ENCODE measurements at places on chromosomes 1 and 21. TPM values are rescaled to one million over a fixed set of nuclear protein-coding genes. Genes with fewer than 3 reads are reported as not detected.

Gene AGO1
- 24.3 TPM for total RNA-seq

GRCh38 chr1:31765516-31765915, 1.4 kb upstream of the ADGRB2 start:
- no peak for DNase-seq

Gene PIGV
- total RNA-seq: 9.0 TPM

Gene DCAF6
- total RNA-seq: 54.6 TPM

DNA sequence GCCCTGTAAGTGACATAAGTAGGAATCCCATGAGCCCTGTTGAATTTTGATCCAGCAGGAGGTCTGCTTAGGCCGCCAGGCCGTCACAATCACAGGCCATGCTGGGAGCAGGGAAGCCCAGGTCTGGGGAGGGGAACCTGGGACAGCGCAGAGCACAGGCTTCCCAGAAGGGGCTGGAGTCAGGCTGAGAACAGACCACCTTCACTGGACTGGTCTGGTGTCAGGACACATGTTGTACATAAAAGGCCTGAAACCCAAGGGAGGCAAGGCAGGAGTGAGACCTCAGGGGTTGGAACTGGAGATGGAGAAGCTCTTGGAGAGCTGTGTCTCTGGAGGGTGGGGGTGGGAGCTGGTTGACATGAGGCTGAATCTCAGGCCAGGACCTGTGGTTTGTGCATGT, 63.3 kb upstream of the ARTN start:
- no peak for DNase-seq

GRCh38 chr1:116457946-116458604, 85.0 kb downstream of the ATP1A1 start:
- no peak for DNase-seq

Gene OR2T29
- total RNA-seq: not detected

GRCh38 chr1:101389547-101389929, 152.7 kb downstream of the S1PR1 start:
- no peak for DNase-seq

DNA sequence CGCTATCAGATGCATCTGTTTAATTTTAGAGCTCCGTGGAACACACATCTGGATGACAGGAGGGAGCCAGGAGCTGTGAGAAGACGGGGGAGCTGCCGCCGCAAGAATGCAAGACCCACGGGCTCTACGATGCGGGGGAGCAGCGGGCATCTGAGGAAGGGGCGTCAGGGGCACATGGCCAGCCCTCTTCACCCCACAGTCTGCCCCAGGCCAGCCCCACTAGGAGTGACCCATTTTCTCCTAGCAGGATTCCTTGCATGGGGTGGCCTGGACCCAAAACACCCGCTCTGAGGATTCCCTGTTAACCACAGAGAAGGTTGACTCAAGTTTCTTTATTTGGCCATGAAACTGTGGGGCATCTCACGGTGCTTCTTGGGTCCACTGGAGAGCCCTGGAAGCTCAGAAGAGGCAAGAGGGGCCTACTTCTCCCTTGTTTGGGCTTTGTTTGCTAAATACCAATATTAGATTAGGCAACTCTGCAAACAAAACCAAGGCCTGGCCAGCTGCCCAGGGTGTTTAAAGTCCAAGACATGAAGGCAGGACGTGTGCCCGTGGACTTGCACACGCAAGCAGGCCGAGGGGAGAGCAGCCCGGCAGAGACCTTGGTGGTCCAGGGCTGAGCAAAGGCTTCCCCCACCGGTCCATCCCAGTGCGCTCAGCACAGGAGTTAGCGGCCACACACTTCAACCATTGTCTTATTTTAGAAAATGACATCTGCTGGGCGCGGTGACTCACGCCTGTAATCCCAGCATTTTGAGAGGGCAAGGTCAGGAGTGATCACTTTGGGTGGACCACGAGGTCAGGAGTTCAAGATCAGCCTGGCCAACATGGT, 89.8 kb downstream of the DHRS3 start:
- peak; percentile 90 for DNase-seq

Gene GNPAT
- 32.9 TPM for total RNA-seq

GRCh38 chr1:161739865-161740566, 9.6 kb upstream of the DUSP12 start:
- no peak for DNase-seq

Gene DAP3
- 94.6 TPM for total RNA-seq

GRCh38 chr1:175498002-175498401, 245.4 kb downstream of the TNR start:
- no peak for DNase-seq

Gene PFKL
- total RNA-seq: 113 TPM

GRCh38 chr1:45957684-45958083, 154.3 kb downstream of the MAST2 start:
- no peak for DNase-seq

DNA sequence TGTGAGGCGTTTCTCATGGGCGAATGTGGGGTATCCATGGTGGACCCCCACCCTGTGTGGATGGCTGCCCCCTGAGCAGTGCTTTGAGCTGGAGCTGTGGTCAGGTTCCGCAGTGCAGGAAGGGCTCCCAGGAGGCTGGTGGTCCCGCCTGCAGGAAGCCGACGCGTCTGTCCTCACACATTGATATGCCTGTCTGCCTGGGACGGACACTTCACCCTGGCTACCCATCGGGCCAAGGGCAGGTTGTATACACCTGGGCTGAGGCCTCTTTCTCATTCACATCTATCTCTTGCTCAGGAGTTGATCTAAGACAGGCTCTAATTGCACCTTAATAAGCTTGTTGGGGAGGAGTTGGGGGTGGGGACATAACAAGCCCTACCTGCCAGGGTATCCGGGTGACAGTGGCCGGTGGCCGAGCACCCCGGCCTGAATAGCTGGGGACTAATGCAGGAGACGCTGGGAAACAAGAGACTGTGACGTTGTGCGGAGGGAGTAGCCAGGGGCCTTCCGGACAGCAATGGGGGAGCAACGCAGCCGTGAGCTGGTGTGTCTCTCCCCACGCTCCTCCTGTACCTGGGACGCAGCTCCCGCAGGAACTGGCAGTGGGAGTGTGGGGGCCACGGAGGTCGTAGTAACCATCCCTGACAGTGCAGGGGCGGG, 21.7 kb downstream of the PDXK start:
- no peak for DNase-seq

- DNase-seq: no peak
These were observed 50.8 kb downstream of the CAPN9 start for GRCh38 chr1:230797942-230798365.

GRCh38 chr1:27099135-27099586, 55.8 kb downstream of the SLC9A1 start:
- no peak for DNase-seq

Gene SYPL2
- total RNA-seq: 7.3 TPM

- no peak for DNase-seq
These were observed 800 bp downstream of the HIPK1 start for GRCh38 chr1:113929750-113930498.

DNA sequence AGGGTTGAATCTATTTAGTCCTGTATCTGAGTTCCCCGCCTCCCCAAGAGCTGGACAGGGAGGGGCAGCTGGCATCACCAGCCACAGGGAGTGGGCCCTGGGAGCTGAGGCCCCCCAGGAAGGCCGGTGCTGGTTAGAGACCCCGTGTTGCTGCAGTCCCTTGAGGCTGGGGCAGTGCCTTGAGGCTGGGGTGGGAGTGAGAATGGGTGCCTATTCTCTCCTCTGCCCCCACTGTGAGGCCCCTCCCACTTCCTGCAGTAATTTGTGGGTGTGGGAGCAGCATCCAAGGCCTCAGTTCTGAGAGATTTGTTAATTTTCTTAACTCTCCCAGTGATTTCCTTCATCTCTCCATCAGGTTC, 2.5 kb upstream of the TRAPPC3 start:
- no peak for DNase-seq

DNA sequence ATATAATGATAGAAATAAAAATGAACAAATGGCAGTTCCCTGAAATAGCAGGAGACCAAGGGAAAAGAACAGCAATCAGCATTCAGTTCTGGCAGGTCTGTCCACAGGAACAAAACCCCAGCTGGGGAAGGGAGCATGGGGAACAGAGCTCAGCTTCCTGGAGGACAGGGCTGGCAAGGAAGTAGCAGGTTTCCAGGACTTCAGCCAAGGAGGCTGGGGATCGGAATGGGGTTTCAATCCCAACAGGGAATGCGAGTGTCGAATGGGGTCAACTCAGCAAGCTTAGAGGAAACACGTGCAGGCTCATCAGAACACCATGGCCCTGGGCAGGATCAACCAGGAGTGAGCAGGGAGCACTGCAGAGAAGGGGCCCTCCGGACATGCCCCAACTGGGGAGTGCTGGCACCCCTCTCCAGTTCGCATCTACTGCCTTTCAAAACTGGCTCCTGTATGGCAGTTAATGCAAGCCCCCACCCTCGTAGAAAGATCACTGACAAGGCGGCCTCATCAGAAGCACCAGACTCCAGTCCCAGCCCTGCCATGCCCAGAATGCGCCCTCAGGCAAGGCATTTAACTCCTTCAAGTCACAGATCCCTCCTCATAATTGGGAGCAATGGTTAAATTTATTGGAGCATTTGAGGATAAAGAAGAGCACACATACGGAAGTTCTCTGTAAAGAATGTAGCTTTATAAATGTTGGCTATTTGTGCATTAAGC, 72.4 kb downstream of the SEC16B start:
- DNase-seq: no peak

- no peak for DNase-seq
These were observed 536.8 kb downstream of the KCNT2 start for GRCh38 chr1:196071447-196071846.

Gene GCSAML
- 0.51 TPM for total RNA-seq

DNA sequence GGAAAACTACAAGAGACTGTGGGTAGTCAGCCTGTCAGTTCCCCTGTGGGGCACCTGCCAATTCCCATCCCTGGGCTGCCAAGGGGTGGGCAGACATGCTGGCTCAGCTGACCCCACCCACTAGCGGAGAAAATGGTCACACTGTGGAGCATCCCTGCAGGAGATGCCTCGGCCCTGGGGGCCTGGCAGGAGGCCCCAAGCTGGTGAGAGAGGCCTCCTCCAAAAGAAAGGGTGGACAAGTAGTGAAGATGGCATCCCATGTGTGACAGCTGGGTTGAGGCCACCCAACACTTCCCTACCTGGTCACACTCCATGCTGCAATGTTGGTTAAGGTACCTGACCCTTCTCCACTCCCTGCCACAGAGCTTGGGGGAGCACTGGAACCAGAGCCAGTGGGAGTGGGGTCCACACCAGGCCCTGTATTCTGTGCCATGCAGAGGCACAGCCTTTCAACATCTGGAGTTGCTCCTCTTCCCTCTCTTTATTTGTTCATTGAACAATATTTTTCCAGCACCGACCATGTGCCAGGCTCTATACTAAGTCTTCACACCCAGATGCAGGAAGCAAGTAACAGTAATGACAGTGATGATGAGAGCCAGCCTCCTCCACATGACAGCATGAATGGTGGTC, 59.5 kb downstream of the KLHDC7A start:
- peak; percentile 82 for DNase-seq

GRCh38 chr1:94949681-94950661, 23.1 kb upstream of the CNN3 start:
- DNase-seq: no peak

- no peak for DNase-seq
These were observed 16.3 kb upstream of the IFNLR1 start for GRCh38 chr1:24203404-24203803.

DNA sequence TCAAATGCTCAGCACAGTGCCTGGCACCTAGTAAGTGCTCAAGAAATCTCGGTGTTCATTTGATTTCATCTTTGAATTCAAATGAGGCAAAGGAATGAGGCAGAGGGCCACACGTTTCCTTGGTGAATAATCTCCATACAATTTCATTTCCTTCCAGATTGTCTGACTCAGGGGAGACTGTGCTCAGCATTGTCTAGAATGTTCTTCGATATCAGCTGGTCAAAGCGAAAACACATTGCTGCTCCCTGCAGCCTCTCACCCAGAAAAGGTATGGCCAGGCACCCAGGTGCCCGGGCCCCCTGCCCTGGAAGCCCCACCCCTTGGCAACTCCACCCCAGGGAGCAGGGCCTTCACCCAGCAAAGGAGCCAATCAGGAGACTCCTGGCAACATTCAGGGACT, 55.8 kb downstream of the FBXO2 start:
- no peak for DNase-seq

DNA sequence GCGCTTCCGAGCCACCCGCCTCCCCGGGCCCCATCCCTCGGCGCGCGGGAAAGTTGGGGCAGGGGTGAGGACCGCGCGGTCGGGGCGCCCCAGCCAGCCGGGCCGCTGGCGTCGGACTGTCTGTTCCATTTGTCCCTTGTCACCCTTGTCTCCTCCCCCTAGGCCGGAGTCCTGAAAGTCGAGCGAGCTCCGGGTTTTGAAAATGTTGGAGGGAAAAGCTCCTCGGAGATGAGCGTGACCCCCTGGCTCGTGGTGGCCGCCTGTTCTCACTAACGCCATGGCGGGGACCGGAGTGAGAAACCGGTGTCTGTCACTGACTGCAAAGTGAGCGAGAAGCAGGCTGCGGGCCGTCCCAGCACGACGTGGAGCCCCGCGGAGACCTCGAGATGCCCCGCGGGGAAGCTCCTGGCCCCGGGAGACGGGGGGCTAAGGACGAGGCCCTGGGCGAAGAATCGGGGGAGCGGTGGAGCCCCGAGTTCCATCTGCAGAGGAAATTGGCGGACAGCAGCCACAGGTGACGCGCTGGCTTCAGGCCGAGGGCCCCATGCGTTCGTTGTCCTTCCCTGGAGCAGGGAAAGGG, 491 bp downstream of the PER3 start:
- DNase-seq: no peak

DNA sequence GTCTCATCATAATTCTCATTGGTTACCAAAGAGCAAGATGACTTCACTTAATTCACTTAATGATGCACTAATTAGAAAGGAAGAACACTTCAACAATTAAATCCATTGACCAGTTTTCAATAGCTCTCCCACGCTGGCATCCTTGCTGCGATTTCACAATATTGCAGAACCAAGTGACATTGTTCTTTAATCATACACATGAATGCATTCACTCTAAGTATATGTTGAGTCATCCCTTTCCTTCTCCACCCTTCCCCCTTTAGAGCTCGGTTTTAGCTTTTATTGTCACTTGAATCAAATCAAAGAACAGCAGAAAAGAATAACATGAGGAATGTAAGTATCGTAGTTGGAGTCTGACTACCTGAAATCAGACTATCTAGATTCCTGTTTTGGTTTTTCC, 233.6 kb upstream of the FMN2 start:
- no peak for DNase-seq

DNA sequence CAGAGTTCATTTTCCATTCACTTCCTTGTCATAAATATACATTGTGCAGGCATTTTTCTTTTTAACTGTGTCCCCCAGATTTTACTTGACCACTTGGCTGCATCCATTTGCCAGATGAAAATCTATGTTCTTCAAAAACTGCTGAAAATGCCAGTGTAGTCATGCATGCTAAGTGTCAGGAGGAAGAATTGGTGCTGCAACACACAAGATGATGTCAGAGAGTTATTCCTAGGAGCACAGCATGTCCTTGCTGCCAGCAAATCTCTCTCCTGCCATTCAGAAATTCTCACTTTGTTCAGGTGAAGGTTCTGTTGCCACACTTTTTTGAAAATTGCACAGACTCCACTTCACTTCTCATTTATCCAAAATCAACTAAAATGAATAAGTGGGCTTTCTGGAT, 106.4 kb upstream of the MAGI3 start:
- no peak for DNase-seq

DNA sequence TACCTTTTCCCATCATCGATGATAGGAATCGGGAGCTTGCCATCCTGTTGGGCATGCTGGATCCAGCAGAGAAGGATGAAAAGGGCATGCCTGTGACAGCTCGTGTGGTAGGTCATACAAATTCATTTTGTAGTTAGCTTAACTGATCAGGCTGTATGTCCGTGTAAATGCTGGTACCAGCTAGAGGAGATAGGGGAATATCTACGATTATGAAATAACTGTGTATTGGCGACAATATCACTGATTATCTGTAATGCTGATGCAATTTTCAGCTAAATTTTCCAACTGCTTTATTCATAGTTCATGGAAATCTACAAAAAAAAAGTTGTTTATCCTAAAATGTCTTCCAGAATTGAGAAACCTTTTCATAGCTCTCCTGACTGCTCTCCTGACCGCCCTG, 8.3 kb downstream of the PRDX6 start:
- no peak for DNase-seq
